ENCODE measurements at places on chromosomes 2 and 18. TPM values are rescaled to one million over a fixed set of nuclear protein-coding genes. Genes with fewer than 3 reads are reported as not detected.

Gene KIAA2012
- total RNA-seq = not detected

Gene IL1F10
- not detected for total RNA-seq

Gene TTN
- 0.47 TPM for total RNA-seq

Gene CTAGE1
- not detected for total RNA-seq

Gene MARCHF4
- total RNA-seq = under 0.01 TPM

Gene SERPINB2
- total RNA-seq = 1.4 TPM

Gene CCDC68
- under 0.01 TPM for total RNA-seq

Gene LHCGR
- total RNA-seq = not detected

Gene GPR35
- 0.52 TPM for total RNA-seq

Gene ADRA2B
- total RNA-seq = not detected

Gene MOGAT1
- not detected for total RNA-seq

Gene NCKAP5
- total RNA-seq = 1.1 TPM

Gene SFT2D3
- 3.9 TPM for total RNA-seq

Gene MROH2A
- not detected for total RNA-seq

Gene TMEM87B
- total RNA-seq = 18.4 TPM

Gene SULT6B1
- not detected for total RNA-seq

Gene RETREG2
- total RNA-seq = 78.2 TPM

Gene MORN2
- 22.4 TPM for total RNA-seq

Gene LYPD1
- total RNA-seq = 0.26 TPM

Gene STPG4
- 0.16 TPM for total RNA-seq

Gene TGFA
- total RNA-seq = not detected

Gene TCF23
- not detected for total RNA-seq

Gene CFLAR
- total RNA-seq = 46.0 TPM
